ENCODE measurements at places on chromosomes 12 and 14.
A peak's percentile ranks its signal among the peaks of the same experiment; 100 is the strongest.

DNA sequence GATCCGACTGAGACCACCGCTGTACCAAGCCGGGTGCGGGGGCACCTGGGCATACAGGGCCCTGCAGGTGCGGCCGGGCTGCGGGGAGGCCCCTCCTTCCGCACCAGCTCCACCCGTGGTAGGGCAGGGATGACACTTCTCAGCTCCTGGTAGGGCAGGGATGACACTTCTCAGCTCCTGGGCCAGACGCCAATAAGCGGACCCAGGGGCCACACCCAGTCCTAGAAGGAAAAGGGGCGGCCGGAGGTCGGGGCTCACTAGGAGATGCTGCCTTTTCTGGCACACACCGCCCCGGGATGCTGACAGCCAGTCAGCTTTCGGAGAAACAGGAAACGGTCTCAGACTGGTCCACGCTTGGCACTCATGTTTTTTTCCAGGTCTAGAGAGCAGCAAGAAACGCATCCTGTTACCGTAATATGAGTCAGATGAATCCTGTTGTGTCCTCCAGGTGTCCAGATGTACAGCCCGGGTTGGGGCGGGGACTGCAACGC lies 34.8 kb downstream of the NFKBIA start:
- DNase-seq, result no peak

DNA sequence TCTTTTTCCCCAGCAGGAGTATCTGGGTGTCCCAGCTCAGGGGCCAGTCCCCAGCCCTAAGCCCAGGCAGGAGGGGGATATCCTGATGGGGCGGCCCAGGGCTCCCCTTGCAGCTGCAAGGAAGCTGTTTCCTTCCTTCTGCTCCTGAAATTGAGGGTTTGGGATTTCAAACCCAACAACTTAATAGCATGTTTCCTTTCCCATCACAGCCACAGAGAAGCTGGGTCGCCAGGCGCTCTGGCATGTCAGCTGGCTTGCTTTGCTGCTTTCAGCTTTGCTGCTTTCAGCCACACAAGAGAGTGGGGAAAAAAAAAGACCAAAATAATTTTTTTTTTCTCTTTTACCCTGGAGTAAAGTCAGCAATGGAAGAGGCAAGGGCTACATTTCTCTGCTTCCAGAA lies 30.0 kb downstream of the HVCN1 start:
- DNase-seq, result no peak

DNA sequence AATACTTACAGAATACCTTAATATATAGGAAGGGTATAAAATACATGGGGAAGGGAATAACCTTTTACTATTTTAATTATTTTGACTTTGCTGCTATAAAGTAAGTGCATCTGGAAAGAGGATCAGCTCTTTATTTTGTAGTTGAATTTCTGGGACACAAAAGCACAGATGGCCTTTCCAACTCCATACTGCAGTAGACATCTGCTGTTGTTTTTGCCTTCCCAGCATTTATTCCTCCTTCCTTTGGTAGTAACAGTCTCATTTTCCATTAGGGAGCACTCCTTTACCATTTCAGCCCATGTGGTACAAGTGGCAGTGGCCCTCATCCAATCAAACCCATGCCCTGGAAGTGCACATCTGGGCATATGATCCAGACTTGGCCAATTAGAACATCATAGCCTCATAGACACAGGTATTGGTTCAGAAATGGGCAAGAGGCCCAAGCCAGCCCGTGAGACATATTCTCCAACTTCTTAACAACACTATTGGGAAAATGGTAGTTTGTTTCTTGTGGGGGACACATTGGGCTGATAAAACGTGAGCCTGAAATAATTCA lies 64.8 kb upstream of the YARS2 start:
- no peak for DNase-seq

DNA sequence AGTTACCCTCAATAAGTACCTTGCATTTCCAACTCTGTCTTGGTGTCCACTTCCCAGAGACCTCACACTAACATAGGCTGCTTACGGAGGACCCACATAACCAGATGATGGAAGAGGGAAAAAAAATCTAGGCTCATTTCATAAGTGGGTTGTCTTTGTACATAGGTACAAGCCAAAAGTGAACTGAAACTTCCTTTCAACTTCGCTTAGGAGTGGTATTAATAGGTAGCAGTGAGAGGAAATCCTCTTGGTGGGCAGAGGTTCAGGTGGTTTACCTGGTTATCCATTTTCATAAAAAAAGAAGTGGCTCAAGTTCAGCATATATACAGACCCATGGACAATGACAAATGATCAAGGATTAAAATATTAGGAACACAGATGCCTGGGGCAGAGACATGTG lies 35.8 kb upstream of the RNU6-7 start:
- DNase-seq, result no peak

- DNase-seq, result no peak
These were observed 3.5 kb downstream of the PTPN21 start for GRCh38 chr14:88551094-88551870.

GRCh38 chr12:69765515-69765914 lies 26.9 kb downstream of the RAB3IP start:
- no peak for DNase-seq

- DNase-seq, result no peak
These were observed 98.9 kb downstream of the ACSS3 start for GRCh38 chr12:81176796-81177195.

GRCh38 chr14:61615743-61616523 lies 79.4 kb upstream of the HIF1A start:
- no peak for DNase-seq

- DNase-seq, result no peak
These were observed 60.9 kb upstream of the CMKLR1 start for GRCh38 chr12:108400056-108400455.

DNA sequence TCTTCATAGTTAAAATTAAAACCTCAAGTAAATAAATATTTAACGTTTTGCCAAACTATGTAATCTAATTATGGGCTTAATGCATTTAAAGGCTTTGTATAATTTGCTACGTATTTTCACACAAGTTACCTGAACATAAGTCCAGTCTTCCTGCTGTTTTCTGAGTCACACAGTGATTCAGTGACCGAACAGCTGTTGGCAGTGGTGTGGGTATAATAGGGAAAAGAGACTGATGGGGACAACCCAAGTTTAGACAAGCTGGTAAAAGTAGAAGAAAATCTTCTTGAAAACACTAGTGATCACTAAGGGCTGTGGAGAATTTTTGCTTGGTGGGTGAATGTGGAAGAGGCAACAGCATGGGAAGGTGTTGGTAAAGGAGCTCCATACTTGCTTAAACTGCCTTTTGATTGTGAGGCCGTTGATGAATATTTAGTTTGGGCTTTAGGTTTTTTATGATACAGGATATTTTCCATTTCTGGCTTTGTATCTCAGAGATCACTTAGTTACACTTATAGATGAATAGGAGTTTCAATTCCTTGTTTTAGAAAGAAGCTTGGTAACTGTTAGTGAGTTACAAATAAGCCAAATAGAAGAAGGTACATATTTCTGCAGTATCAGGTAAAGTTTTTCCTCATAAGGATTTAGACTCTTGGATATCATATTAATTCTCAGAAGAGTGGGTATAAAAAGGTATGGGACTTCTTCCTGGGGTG lies 23.9 kb downstream of the LRRK2 start:
- DNase-seq, result no peak

- no peak for DNase-seq
These were observed 12.2 kb upstream of the CALCOCO1 start for GRCh38 chr12:53739214-53740129.

GRCh38 chr12:2583642-2584401 lies 210.9 kb upstream of the FKBP4 start:
- no peak for DNase-seq

- DNase-seq, result no peak
These were observed 1.1 kb upstream of the KRT3 start for GRCh38 chr12:52796839-52797528.

GRCh38 chr12:44015333-44015941 lies 179.6 kb downstream of the TMEM117 start:
- peak; percentile 28 for DNase-seq

DNA sequence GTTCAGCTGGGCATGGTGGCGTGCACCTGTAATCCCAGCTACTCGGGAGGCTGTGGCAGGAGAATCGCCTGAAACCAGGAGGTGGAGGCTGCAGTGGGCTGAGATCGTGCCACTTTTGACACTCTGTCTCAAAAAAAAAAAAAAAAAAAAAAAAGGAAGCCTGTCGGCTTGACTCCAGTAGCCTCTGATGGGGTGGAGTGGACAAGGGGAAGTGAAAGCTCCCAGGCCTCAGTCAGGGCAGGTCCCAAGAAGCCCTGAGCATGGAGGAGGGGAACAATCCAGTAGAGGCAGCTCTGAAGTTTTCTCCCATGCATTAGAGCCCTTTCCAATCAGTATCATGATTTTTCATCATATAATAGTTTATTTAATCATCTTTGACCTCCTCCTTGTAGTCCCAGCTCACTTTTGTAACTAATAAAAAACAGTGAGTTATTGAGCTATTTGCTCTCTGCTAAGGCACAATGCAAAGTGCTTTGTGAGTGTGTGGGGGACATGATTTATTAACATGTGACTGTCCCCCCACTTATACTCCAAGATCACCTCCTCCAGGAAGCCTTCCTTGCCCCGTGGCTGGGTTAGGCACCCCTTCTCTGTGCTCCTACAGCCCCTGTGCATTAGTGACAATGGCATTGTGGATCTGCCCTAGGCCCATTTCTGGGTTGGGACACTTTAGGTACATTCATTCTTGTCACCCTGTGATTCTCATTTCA lies 4.7 kb upstream of the SSH1 start:
- DNase-seq, result no peak

GRCh38 chr12:53057816-53058500 lies 8.1 kb downstream of the TNS2 start:
- DNase-seq, result no peak

DNA sequence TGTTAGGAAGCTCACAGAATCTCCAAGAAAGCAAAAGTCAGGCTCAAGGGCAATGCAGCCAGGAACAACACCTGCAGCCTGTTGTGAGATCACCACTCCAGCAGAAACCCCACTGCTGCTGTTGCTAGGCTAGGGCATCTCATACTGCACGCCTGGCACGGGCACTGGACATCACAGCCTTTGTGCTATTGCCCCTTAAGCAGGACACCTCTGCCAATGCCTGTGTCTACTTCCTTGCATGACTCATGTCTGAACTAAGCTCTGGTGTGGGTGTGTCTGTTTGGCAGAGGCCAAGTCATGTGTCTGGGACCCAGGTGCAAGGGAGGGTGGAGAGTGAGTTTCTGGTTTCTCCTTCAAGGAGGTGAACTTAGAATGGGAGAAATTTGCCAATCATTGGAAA lies 10.0 kb upstream of the DDX47 start:
- DNase-seq, result no peak

DNA sequence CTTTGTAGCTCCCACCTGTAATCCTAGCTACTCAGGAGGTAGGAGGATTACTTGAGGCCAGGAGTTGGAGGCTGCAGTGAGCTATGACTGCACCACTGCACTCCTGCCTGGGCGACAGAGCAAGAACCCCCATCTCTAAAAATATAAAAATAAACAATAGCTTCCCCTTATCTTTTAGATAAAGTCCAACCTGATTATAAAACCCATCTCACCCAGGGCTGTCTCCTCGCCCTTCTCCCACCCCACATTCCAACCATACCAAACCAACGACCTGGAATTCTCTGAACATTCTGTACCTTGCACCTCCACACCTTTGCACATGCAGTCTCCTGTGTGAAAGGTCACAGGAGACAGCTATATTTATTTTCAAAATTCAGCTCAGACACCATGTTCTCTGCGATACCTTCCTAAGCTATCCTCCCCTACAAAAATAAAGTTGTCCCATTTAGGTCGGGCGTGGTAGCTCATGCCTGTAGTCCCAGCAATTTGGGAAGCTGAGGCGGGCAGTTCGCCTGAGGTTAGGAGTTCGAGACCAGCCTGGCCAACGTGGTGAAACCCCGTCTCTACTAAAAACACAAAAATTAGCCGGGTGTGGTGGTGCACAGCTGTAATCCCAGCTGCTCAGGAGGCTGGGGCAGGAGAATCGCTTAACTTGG lies 7.7 kb downstream of the SLC7A7 start:
- no peak for DNase-seq

DNA sequence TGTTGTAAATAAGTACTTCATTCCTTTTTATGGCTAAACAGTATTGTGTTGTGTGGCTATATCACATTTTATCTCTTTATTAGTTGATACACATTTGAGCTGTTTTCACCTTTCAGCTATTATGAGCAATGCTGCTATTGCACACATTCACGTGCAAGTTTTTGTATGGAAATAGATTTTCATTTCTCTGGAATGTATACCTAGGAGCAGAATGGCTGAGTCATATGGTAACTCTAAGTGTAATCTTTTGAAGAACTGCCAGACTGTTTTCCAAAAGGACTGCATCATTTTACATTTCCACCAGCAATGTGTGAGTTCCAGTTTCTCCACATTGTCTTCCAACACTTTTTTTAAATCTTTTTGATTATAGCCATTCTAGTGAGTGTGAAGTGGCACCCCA lies 134.0 kb downstream of the SRGAP1 start:
- DNase-seq, result no peak

- DNase-seq, result no peak
These were observed 17.4 kb downstream of the BICDL1 start for GRCh38 chr12:120006258-120006975.

DNA sequence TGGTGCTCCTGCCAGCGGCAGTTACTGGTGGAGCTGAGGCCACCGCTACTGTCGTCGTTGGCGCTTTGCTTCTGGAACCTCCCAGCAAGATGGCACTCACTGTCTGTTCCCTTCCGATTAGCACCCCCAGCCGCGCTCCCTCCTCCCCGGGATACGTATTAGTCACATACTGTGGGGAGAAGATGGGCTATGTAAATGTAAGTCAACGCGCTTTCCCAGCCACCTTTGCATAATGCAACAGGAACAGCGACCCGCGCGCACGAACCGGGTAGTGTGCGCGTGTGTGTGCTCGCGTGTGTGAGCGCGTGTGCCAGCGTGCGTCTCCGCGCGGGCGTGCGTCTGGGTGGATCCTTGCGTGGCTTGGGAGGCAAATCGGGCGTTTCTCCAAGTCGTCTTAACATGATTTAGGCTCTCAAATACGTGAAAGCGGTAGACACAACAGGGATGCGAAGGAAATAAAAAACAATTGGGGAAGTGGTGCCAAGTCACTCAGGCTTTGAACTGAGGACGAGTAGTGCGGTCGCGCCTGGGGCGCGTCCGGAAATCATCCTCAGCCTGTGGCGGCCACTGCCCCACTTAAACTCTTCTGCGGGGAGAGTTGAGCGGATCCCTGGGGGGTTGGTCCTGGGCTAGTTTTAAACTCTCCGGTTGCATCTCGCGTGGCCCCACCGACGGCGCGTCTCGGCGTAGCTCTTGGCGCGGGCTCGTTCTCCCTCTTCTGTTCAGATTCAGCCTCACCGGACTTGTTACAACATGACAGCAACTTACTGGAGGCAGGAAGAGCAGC lies 1.8 kb downstream of the FLRT2 start:
- peak; percentile 26 for DNase-seq
